Renal cortical epithelial cell (primary cell): ENCODE measurements at places on chromosomes 5 and 9.

DNA sequence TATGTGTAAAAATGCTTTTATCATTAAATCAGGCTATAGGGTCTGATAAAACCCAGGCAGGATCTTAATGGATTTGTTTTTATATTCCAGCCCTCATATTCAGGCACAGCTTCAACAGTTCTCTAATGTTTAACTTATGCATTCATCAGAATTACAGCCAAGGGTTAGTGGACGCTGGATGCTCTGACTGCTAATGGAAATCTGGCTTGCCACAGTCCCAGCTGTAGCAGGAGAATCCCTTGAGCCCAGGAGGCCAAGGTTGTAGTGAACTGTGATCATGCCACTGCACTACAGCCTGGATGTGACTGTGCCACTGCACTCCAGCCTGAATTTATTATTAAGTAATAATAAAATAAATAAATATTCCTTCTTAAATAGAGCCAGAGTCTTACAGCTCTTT lies 98.0 kb downstream of the SLC25A46 start:
- peak; percentile 47 for DNase-seq

- no peak for DNase-seq
Measured at GRCh38 chr9:70412832-70413463, 1.5 kb downstream of the KLF9 start.

DNA sequence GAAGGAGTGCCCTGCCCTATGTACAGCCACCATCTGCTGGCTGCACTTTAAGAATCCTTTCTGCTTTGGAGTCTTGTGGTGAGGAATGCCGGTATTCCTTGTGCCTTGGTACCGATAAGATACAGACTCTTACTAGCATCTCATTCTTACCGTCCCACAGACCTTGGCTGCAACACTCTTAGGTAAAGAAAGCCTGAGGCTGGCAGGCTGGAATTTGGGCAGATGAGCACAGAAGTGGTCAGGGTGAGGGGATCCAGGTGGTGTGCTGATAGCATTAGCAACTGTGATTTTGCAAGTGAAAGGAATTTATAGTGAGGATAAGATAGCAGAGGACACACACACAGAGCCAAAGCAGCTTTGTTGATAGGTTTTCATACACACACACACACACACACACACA lies 198.1 kb downstream of the ENC1 start:
- no peak for DNase-seq

GRCh38 chr5:171481571-171482433 lies 62.4 kb downstream of the FGF18 start:
- peak; percentile 15 for DNase-seq

DNA sequence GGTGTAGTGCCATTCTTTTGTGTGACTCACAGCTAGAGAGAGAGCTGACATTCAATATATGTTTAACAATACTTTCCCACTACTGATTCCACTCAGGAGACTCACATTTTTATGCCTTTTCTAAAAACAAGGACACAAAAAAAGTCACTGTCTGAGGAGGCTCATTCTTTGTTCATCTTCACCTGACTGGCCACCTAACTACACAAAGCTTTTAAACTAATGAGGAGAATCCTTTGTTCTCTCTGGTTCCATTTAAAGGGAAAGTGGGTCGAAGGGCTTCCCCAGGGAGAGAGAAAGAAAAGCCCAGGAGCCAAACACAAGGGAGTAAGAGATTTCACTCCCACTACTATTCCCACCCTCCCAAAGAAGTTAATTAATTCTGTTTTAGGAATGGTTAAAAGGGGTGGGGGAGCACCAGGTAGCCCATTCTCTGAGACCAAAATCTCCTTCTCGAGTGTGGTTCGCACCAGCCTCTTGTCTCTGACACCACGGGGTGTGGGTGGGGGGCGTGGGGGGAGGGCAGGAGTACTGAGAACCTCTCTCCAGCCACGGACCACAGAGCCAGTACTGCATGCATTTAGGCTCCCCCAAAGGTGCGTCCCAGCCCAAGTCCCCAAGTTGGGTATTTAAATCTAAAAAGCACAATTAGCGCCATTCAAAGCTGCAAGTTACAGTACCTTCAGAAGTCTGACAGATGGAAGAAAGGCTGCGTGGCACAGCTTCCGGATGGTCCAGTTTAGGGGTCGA lies 747 bp downstream of the TRPM3 start:
- no peak for DNase-seq

GRCh38 chr5:10743951-10744350 lies 17.1 kb downstream of the DAP start:
- no peak for DNase-seq

DNA sequence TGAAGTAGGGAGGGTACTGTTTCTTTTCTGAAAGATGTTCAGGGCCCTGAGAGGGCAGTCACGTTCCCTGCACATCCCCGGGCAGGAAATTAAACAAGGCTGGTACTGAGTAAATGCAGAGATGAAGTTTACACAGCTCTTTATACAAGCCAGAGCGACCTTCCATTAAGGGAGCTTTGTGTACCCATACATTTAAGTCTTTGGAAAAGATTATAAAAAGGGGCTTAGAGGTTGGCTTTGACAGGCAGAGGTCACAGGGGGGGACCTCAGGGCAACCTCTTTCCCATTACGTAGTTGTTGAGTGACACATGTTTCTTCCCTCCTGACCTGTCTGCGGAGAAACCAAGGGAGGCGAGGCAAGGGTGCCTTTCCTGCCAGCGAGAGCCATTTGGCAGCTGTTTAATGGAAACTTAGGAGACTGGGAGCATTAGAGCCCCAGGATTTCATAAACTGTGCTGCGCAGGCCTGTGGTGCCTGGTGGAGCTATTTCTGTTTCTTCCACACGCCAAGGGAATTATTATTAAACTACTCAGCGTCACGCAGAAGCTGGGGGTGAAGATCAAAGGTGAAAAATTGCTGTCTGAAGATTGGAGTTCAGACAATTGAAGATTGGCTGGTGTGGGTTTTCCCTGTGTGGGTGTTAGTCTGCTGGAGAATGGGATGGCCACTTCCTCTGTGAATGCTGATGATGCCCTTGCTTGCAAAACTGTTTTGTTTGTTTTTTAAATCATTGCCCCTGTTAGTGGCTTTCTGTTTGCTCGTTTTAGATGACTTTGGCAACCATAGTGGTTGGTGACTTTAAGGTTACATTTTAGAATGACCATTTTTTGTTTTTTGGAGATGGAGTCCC lies 3.2 kb upstream of the SMIM32 start:
- DNase-seq, result peak; percentile 47

DNA sequence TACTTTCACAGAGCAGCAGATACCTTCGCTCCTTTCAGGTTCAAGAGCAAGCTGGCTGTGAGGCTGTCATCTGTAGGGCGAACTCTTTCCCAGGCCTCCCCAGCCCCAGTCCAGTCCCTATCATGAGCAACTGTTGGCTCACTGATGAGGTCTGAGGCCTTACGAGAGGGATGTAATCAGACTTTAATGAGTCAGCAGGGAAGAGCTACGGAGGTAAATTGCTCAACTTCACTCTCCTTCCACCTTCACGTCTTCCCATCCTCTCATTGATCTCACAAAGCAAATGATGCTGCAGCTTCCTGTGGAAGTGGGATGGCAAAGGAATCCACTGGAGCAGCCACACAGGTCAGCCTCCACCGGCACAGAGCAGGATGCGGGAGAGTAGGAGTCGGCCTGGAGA lies 130.7 kb upstream of the TBCA start:
- peak; percentile 4 for DNase-seq

- no peak for DNase-seq
Measured at GRCh38 chr5:156914371-156914737, 48.7 kb downstream of the TIMD4 start.

GRCh38 chr5:132498152-132498551 lies 7.6 kb upstream of the IRF1 start:
- peak; percentile 91 for DNase-seq

GRCh38 chr9:127124792-127125191 lies 2.4 kb upstream of the ANGPTL2 start:
- DNase-seq, result no peak

DNA sequence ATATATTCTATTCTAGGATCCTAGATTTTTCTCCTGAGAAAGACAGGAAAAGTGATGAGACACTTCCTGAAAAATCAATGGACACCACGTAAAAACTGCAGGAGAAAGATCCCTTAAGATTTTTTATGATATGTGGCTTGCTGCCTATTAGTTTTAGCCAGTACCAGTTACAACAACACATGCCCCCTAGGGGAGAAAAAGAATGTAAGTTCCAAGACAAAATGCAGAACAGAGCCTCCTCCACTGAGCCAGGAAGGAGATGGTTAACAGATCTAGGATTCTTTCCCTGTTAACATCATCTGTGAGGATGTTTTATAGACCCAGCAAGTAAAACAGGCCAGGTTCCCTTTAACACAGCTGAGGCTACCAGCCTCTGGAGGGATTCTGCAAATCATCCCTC lies 574.7 kb downstream of the TLE4 start:
- DNase-seq, result no peak

- peak; percentile 54 for DNase-seq
Measured at GRCh38 chr5:159456722-159457465, 126.6 kb upstream of the IL12B start.

- no peak for DNase-seq
Measured at GRCh38 chr5:129658801-129659200, 89.1 kb upstream of the MINAR2 start.

- no peak for DNase-seq
Measured at GRCh38 chr5:81572201-81572600, 178.3 kb upstream of the ACOT12 start.

GRCh38 chr9:90969021-90969675 lies 167.5 kb downstream of the SYK start:
- DNase-seq, result no peak

GRCh38 chr9:125243792-125244260 lies 2.7 kb upstream of the HSPA5 start:
- DNase-seq, result no peak

DNA sequence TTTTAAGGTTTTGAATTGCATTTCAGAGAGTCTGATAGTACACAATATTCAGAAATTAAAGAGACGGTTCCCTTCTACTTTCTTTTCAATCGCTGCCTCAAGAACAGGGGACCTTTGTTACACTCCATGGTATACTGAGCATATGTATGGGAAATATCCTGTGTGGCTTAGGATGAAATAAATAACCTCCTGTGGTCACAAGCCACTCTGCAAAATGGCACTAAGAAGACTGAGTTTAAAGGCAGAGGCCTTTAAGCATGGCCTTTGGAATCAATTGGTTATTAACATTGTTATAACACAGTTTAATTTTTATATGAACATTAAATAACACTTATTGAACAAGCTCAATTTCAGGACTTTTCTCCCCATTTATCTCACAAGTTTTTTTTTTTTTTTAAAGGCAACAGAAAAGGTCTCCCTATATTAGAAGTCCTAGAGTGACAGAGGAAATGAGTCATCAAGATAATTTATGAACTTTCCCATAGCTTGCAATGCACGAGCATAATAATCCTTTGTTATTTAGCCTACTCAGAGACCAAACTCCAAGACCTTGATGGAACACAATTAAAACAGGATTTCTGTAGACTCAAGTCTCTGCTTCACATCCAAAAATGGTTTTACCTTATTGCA lies 341.9 kb downstream of the TMEM167A start:
- DNase-seq, result peak; percentile 78

DNA sequence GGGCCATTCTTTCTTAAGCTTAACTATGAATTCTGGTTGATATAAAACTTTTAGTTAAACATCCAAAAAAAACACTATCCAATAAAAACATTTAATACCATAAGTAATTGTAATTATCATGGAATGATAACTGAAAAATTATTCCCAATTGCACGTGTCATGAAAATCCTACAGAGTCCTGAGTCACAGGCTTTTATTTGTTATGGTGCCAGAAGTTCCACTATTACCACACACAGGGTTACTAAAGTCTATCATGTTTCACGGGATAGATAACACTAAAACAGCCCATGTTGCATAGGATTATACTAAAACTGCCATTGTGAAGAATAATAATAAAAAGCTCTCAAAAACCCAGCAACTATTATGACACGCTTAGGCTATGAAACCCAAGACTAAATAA lies 1381.8 kb downstream of the EFNA5 start:
- no peak for DNase-seq

DNA sequence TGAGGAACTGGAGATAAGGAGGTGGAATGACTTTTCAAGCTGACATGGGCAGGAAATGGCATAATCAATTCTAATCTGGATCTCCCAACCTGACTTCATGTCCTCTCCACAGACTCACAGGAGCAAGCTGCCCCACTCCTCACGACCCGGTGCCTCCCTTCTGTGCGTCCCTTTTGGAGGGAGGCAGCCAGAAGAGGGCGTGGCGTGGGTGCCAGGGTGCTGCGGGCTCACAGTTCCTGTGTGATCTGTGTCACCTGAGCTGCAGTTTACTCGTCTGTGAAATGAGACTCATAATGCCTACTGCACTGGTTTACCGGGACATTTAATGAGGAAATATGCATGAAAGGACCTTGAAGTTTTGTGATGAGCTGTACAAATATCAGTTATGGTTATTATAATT lies 207.4 kb downstream of the DAB2IP start:
- no peak for DNase-seq

GRCh38 chr5:79562351-79563246 lies 48.7 kb upstream of the HOMER1 start:
- DNase-seq, result peak; percentile 46

- no peak for DNase-seq
Measured at GRCh38 chr5:42798284-42799240, 13.1 kb downstream of the SELENOP start.

GRCh38 chr5:157464519-157465171 lies 4.6 kb downstream of the NIPAL4 start:
- DNase-seq, result peak; percentile 95

DNA sequence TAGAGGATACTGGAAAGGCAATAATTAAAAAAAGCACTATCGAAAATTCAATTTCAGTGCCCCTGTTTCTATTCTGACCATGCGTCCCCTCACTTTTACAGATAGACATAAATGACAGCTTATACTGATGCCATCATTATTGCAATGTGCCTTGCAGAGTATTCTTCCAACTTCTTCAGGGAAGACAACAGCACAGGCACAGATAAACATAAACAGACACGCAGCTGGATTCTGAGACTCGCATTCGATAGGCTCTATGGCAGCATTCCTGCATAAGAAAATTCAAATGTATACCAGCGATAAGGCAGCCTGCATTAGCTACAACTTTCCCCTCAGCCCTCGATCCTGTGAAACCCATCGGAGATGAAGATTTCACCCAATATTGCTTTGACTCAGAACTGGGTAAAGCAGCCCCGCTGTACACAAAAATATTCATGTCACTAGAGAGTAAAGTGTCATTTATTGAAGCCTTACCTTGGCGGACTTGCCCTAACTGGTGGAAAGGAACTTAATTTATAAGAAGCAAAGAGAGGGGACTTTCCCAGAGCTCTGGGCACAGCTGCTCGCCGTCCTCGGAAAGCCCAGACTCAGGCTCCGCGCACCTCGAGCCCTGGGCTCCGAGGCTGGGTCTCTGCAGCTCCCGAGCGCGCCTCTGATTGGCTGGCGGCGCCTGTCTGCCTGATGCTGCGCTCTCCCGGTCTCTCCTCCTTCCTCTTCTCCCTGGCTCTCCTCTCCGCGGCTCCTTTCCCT lies at the start of gene CDH18:
Gene CDH18, minus strand, starts transcription at position 589 of the 750 bp plus-strand sequence. CDS start 149,214 bp downstream, outside the sequence.
- DNase-seq, result peak; percentile 29

GRCh38 chr5:94771742-94772141 lies 153.3 kb downstream of the SLF1 start:
- DNase-seq, result no peak

GRCh38 chr5:82670692-82671091 lies 392.5 kb upstream of the RPS23 start:
- DNase-seq, result no peak

GRCh38 chr5:71828291-71829040 lies 109.4 kb downstream of the CARTPT start:
- no peak for DNase-seq
